ENCODE measurements at places on chromosomes 12 and 14.

- no peak for DNase-seq
These were observed 59.6 kb upstream of the NCOR2 start for GRCh38 chr12:124626971-124627411.

GRCh38 chr12:26153421-26154154, 28.8 kb upstream of the BHLHE41 start:
- DNase-seq = no peak

GRCh38 chr12:101694986-101695385, 2.5 kb upstream of the CHPT1 start:
- DNase-seq = no peak

DNA sequence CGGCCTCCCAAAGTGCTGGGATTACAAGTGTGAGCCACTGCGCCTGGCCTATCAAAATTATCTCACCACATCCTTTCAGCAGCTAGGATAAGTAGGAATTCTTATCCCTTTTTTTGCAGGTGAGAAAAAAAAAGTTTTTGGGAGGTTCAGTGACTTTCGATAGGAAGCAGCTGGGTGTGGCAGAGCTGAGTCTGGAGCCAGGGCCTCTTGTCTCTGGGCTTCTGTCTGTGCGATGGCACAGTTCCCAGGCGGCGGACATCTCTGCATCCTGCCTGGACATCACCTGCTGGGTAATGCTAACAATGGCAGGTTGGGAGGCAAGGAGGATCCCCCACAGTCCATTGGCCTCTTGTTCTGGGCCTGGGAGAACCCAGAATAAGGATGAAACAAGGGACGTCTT, 12.5 kb downstream of the NRXN3 start:
- DNase-seq = no peak

GRCh38 chr14:42687421-42687820, 1080.7 kb downstream of the LRFN5 start:
- DNase-seq = no peak

GRCh38 chr12:33357181-33357580, 82.4 kb downstream of the SYT10 start:
- no peak for DNase-seq

DNA sequence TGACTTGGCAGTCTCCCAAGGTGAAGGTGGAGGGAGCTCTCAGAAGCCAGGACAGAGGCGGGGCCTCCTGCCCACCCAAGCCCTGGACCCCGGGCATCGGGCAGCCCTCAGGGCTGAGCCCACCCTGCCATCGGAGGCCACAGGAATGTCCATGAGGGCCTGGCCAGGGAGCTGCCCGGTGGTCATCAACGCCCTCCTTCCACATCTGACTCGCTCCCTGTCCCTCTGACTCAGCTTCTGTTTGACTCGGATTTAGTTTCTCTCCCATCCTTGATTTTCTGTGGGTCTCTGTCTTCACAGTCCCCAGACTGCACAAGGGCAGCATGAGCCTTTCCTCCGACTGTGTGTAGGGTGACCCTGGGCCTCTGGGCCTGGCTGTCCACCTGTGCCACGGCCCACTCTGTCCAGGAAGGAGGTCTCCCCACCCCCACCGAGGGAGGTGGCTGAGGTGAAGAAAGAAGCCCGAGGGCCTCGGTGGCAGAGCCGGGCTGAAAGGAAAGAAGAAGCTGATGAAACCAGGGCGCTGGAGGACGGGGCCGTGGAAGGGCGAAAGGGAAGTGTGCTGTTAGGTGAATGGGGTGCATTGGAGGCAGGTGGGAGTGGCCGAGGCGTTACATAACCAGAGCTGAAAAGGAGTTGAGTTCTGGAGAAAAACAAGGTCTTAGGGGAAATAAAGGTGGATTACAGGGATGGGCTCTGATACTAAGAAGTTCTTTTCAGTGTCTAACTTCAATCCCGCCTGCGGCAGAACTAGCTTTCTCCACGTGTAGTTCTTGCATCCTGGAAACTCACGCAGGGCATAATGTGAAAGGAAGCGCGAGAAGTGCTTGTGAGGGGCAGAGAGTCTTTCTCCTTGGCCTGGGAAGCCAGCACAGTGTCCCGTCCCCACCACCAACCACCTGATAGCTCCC, 16.7 kb upstream of the TMEM106C start:
- DNase-seq = no peak

GRCh38 chr12:48482198-48482597, at the start of gene C12orf54:
Gene C12orf54 (plus strand): TSS chr12:48482498. CDS start chr12:48483297, 799 bp downstream.
- DNase-seq = no peak

DNA sequence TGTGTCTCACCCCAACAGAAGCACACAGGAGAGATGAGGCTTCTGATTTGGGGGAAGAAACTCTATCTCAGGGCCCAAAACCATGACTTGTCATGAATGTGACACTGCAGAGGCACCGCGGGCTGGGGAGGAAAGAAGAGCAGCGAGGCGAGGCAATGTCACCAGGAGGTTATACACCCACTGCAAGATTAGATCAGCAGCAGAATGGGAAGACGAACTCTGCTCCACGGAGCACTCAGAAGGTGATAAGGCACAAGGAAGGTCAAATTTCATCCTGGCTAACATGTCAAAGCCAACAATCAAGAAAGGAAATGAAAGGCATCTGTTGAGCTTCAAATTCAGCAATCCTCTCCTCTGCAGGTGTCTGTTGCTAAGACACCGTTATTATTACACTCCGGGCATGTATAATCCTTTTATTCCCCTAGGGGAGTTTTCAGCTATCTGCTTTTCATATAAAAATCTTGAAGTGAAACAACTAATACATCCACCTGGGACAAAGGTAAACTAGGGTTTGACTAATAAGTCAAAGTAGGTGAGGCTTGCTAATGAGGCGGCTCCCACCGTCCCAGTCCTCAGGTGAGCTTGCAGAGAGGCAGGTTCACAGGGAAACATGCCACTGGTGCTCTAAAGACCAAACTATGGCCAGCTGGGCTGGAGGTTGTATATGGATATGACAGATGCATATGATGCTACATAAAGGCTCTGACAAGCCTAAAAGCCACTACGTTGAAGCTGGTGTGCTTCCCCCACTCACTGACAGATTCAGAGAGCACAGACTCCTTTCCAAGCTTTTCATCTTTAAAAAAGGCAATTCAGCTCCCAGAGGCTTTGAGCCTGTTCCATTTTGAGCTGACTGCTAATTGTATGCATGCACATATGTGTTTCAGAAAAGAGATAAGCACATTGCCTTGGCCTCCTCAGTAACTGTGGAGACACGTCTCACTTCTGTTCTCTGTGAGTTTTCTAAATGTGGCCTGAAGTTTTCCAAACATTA, 221.2 kb downstream of the NELL2 start:
- no peak for DNase-seq

DNA sequence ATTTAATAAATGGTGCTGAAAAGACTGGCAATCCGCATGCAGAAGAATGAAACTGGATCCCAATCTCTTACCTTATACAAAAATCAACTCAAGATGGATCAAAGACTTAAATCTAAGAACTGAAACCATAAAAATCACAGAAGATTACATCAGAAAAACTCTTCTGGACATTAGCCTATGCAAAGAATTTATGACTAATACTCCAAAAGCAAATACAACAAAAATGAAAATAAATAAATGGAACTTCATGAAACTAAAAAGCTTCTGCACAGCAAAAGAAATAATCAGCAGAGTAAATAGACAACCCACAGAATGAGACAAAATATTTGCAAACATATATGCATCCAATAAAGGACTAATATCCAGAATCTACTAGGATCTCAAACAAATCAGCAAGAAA, 14.3 kb upstream of the CLEC1A start:
- DNase-seq = no peak

DNA sequence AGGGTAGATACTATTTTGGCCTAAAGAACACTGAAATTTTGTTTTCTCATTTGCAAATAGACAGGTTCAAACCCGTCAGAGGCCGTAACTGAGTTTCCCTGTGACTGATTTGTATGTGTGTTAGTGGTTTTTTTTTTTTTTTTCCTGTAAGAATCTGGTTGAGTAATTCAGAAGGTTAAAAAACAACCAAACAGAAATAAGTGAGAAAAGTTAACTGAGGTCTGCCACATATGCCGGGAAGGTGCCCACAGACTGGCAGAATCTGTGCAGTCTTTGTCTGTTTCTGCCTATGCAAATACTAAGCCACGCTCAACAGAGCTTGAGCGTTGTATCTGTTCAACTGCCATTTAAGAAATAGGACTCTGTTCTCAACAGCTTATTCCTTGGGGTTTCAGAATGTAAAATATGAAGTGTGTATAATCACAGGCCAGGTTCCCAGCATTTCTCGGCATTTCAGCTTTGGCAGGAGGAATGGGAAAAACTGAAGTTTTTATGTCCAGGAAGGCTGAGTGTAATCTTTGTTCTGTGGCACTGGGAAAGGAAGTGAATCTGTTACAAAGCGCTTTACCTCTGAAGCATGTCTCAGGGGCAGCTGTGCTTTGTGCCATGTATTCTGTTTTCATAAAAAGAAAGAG, 181.9 kb downstream of the PRKCH start:
- DNase-seq = peak; percentile 31

- no peak for DNase-seq
These were observed 37.7 kb downstream of the C12orf75 start for GRCh38 chr12:105368047-105368646.

DNA sequence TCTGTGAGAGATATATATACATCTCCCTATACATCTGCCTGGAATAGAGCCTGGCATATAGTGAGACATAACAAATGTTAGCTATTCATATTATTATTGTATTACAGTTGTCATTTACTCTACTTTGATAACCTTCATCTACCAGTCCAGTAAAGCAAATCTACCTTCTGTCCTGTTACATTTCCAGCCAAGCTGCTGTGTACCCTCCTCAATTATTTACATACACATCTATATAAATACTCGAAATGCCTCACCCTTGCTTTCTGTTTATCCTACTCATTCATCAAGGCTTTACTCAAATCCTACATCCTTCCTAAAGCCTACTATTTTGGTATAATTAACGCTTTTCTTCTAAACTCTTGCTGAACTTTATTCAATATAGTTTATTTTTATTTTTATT, 8.7 kb downstream of the ZBTB1 start:
- DNase-seq = no peak

- no peak for DNase-seq
These were observed 106.1 kb downstream of the PRICKLE1 start for GRCh38 chr12:42483521-42483790.

DNA sequence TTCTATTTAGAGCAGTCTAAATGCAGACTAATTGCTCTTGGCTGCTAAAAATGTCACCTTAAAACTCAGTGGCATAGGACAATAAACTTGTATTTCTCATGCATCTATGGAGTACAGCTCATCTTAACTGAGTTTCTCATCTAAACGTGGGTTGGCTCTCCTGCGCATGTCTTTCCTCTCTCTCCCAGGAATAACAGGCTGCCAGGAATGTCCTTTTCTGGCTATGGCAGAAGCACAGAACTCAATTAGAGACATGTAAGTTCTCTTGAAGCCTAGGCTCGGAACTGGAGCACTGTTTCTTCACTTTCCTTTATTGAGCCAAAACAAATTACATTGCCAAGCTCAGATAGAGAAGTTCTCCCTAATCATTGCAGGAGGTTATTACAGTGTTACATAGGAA, 722.3 kb upstream of the FLRT2 start:
- no peak for DNase-seq

- DNase-seq = no peak
These were observed 153.8 kb upstream of the DDHD1 start for GRCh38 chr14:53306911-53307310.

GRCh38 chr14:63249092-63249491, 44.8 kb downstream of the RHOJ start:
- no peak for DNase-seq

DNA sequence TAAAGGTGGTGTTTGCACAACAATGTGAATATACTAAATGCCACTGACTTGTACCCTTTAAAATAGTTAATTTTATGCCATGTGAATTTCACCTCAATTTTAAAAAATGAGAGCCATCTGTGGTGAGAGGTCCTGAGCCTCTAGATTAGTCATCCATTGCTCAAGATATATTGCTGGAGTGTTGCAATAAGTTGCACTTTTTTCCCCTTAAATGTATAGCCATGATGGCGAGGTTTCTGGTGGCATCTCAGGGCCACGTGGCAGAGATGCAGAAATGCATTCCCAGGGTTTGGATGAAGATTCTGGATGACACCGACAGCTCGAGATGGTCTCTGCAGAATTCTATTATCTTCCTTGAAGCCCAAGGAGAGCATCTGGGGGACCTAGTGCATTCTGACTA, 153.7 kb downstream of the AACS start:
- no peak for DNase-seq

DNA sequence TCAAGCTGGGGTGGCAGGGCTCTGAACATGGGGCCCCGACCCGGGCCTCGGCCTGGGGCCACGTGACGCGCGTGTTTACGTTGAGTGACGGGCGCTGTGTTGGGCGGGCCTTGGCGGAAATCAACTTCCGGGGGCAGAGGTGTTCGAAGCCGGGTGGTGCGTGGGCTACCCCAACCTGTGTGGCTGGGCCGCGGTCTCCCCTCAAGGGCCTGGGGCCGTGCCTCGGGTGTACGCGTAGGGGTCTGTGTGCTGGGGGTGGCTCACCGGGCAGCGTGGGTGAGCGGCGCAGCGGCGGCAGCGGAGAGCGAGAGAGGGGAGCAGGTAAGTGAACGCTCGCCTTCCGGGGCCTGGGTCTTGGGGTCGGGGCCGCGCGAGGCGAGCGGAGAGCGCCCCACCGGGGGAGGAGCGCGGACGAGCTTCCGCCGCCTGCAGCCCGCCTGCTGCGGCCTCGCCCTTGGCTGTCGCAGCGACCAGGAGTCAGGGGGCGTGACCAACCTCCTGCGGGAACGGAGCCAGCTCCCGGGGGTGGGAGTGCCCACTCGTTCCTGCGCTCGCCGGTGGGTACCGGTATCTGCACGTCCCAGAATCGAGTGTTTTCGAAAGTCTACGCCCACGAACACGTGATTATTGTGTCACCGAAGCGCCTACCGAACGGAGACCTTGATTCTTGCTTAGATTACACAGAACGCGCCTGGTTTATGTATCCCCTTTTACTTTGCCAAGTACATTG, at the start of gene CCDC91:
Gene CCDC91 (plus strand): TSS at position 136 of the 730 bp plus-strand sequence. CDS start 66,760 bp downstream, outside the sequence.
- peak; percentile 78 for DNase-seq

GRCh38 chr14:103328941-103329340, 5.1 kb upstream of the EIF5 start:
- no peak for DNase-seq

DNA sequence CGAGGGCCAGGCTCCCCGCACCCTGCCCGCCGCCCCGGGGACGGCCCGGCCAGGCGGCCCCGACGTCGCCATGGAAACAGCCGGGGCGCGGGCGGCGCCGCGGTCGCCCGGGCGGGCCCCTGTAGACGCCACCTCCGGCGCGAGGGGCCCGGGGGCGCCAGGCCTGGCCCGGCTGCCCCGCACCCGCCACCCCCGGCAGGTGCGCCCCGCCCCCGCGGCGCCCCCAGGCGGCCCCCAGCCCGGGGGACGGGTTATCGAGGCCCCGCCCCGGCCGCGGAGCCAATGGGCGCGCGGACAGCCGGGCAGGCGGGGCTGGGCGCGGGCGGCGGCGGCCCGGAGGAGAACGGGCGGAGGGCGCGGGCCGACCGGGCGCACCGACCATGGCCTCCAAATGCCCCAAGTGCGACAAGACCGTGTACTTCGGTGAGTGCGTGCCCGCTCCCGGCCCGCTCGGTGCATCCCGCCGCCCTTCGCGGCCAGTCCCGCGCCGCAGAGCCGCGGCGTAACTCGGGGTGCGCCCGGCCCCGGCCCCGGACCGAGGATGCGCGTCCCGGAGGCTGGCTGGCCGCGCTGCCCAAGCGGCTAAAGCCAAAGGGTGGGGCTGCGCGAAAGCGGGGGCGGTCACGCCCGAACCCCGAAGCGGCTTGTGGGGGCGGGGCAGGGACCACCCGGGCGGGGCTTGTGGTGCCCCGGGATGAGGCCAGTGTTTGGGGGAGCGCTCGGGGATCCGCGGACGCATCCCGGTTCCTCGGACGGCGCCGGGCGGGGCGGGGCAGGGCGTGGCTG, at the start of gene CRIP2:
Gene CRIP2 (plus strand): TSS at position 339 of the 786 bp plus-strand sequence. CDS start 42 bp downstream, at position 381.
- no peak for DNase-seq

Measured in stimulated activated CD8-positive, alpha-beta memory T cell treated with anti-CD3 and anti-CD28 coated beads, Interleukin-4, amount 100 ng/mL, for 1 hour (primary cell).